ENCODE measurements at places on chromosomes 2 and 18.

- H3K27ac ChIP-seq: no peak overlapping the region
- peaks cover 8% of the 10 kb centered on the region for H3K4me1 ChIP-seq
- DNase-seq: no peak
- H3K36me3 ChIP-seq: no peaks in the 10 kb centered on the region
- H3K27me3 ChIP-seq: no peaks in the 10 kb centered on the region
- no peak overlapping the region for H3K4me3 ChIP-seq
These were observed 204.2 kb downstream of the TPGS2 start for GRCh38 chr18:36624451-36625167.

DNA sequence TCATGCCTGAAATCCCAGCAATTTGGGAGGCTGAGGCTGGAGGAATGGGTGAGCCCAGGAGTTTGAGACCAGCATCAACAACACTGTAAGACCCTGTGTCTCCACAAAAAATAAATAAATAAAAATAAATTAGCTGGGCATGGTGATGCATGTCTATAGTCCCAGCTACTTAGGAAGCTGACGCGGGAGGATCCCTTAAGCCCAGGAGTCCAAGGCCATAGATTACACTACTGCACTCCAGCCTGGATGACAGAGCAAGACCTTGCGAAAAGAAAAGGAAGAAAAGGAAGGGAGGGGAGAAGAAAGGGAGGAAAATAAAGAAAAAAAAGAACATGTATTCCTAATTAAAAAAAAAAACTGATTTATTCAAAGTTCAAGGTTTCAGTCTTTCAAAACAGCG is 78.2 kb downstream of the TRIP12 start:
- H3K27ac ChIP-seq: no peak overlapping the region
- no peaks in the 10 kb centered on the region for H3K27me3 ChIP-seq
- peaks cover 15% of the 10 kb centered on the region for H3K36me3 ChIP-seq
- no peak for DNase-seq

DNA sequence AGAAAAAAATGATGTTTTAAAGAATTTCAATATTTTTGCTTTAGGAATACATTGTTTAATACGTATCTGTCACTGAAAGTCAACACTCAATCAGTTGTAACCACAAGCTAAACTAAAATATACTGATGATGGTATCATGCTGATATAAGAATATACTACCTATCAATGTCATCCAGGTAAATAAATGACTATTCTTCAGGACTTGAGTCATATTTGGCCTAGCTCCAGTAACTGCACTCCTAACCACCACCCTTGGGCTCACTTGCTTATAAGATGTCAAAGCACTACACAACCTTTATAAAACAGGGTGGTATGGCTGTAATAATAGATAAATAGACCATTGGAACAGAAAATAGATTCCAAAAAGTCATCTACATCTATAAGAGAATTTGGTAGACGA is 48.8 kb downstream of the RND3 start:
- no peaks in the 10 kb centered on the region for H3K36me3 ChIP-seq
- DNase-seq: no peak
- no peaks in the 10 kb centered on the region for H3K27me3 ChIP-seq
- H3K4me1 ChIP-seq: no peaks in the 10 kb centered on the region
- H3K4me3 ChIP-seq: no peak overlapping the region

DNA sequence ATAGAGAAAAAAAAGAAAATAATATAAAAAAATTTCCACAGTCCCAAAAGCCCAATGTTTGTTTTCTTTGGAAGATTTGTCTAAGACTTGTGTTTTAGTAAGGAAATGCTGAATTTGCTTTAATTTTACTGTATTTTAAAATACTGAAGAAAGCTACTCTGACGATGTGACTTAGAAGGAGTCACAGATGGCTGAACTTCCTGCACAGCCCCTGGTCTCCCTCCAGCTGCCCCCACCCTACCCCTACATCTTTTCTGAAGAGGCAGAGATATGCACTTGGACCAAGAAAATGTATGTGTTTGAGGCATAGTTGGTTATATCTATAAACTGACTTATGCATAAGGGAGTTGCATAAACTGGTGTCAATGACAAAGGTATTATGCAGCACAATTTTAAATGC is 172.3 kb downstream of the CDH2 start:
- peak overlapping the region; percentile 18 for H3K27ac ChIP-seq
- H3K27me3 ChIP-seq: no peaks in the 10 kb centered on the region
- peak; percentile 95 for DNase-seq
- H3K4me1 ChIP-seq: no peaks in the 10 kb centered on the region

- H3K4me3 ChIP-seq: no peak overlapping the region
- H3K4me1 ChIP-seq: no peaks in the 10 kb centered on the region
- DNase-seq: no peak
These were observed 530.7 kb downstream of the CBLN2 start for GRCh38 chr18:72013427-72013850.

- no peak for DNase-seq
- H3K27me3 ChIP-seq: no peaks in the 10 kb centered on the region
- no peak overlapping the region for H3K4me3 ChIP-seq
- H3K36me3 ChIP-seq: peaks cover 13% of the 10 kb centered on the region
- no peak overlapping the region for H3K27ac ChIP-seq
These were observed 21.5 kb upstream of the ZSCAN30 start for GRCh38 chr18:35311496-35311895.

DNA sequence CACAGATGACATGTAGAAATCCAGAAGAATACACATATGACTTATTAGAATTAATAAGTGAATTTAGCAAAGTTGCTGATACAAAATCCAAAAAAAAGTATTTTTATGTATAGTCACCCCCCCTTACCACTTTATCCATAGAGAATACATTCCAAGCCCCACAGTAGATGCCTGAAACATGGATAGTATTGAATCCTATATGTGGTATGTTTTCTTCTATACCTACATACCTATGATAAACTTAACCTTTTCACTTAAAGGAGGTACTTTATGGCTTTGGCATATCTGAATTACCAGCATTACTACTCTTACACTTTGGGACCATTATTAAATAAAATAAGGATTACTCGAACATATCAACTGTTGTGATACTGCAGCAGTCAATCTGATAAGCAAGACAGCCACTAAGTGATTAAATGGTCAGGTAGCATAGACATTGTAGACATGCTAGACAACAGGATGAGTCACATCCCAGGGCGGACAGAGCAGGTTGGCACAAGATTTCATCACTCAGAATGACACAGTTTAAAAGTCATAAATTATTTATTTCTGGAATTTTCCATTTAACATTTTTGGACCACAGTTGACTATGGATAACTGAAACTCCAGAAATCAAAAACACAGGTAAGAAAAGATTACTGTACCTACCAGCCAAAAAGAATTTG is 208.2 kb upstream of the CHAC2 start:
- H3K27ac ChIP-seq: no peak overlapping the region
- H3K4me3 ChIP-seq: no peak overlapping the region
- H3K36me3 ChIP-seq: no peaks in the 10 kb centered on the region
- H3K4me1 ChIP-seq: no peaks in the 10 kb centered on the region
- no peaks in the 10 kb centered on the region for H3K27me3 ChIP-seq
- no peak for DNase-seq

DNA sequence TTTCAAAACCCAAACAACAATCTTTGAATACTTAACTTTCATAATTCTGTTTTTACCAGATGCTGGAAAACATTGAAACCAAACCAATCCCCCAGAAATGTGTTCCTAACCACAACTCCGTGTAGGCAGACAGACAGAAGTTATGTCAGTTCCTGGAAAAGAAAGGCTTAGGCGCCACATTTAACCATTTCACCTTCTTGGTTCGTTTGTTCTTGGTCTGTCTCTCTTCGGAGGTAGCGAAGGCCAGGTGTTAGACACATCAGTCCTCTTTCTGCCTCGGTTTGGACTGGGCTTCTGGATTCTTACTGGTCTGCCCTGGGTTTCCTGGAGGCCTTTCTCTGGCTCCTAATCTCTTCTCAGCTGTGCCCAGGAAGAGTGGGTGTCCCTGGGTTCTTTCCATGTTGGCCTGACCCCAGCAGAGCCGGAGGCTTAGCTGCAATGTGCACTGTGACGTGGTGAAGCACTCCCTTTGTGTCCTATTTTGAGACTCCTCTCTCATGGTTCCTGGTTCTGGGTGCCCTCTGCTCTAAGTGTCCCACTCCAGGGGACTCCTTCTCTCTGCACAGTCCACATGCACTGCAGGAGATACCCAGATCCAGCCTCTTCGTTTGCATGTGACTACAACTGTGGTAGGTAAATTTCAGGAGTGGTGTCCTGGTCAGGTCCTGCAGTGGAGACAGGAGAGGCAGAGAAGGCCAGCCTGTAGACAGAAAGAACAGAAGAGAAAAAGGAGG is 23.1 kb upstream of the RAB31 start:
- no peak overlapping the region for H3K4me3 ChIP-seq
- H3K27me3 ChIP-seq: no peaks in the 10 kb centered on the region
- H3K4me1 ChIP-seq: peaks cover 5% of the 10 kb centered on the region
- no peaks in the 10 kb centered on the region for H3K36me3 ChIP-seq
- no peak overlapping the region for H3K27ac ChIP-seq

DNA sequence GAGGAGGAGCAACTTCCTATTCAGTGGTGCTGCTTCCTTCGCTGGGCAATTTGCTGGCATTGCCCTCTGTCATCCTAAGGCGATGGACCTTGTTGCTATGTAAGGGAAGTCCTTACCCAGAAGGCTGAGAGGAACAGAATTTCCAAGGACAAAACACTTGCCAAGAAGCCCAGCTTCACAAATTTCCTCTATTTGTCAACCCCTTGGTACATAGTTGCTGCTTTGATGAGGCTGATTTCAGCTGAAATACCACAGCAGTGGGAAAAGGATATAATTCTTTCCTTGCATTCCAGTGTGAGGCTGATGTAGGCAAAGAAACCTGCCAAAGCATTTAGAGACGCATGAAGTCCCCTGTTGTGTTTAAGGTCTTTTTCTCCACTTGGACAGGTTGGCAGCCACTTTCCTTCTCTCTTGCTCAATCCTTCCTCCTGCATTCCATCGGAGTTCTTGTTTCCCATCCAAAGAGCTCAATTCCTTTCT is 16.4 kb upstream of the ST3GAL5 start:
- no peaks in the 10 kb centered on the region for H3K27me3 ChIP-seq
- DNase-seq: no peak
- no peak overlapping the region for H3K27ac ChIP-seq
- H3K4me3 ChIP-seq: no peak overlapping the region
- H3K36me3 ChIP-seq: peaks cover 2% of the 10 kb centered on the region

DNA sequence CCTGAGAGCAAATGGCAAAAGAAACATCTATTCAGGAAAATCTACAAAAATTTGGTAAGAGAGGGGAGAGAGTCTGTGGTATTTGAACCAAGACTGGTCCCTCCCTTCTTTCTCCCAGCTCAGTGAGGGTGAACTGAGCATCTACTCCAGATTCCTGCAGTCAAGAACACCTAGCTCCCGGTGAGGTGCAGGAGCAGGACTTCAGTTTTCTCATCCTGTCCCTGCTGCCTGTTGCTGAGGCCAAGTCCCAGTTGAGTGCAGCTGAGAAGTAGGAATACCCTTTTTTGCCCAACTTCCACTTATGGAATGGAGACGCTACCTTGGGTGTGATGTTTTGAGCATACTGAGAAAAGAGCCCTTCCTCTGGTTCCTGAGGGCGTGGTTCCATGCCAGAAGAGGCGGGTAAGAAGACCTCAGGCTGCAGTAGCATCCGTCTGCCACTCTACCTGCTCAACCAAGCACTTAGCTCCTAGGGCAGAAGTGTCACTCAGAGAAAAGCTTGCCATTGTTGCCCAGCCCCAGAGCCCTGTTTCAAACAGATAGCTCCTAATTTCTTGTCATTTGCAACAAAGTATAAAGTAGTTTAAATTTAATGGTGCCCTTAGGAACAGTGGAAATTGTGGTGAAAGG is 112.9 kb downstream of the SOS1 start:
- H3K27ac ChIP-seq: no peak overlapping the region
- H3K27me3 ChIP-seq: no peaks in the 10 kb centered on the region
- peaks cover 35% of the 10 kb centered on the region for H3K36me3 ChIP-seq

- H3K27me3 ChIP-seq: no peaks in the 10 kb centered on the region
- H3K27ac ChIP-seq: no peak overlapping the region
- DNase-seq: no peak
- H3K4me3 ChIP-seq: no peak overlapping the region
- H3K36me3 ChIP-seq: no peaks in the 10 kb centered on the region
- no peaks in the 10 kb centered on the region for H3K4me1 ChIP-seq
These were observed 322.3 kb downstream of the MYCN start for GRCh38 chr2:16262526-16263178.

DNA sequence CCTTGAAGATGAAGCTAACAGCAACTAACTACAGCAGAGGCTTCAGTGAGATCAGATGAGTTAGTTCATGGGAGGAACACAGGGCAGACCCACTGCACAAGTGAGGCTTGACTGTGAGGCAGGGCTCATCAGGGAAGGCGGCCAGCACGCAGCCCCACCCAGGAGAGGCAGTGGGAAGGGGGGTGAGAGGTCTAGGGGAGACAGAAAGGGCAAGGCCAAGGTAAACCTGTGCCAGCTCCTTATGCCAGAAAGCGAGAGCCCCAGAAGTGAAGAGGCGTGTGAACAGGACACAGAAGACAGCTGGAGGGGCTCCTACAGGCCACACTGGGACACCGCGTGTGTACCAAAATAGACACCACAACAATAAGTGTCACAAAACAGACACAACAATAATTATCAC is 48.6 kb downstream of the ANO7 start:
- H3K36me3 ChIP-seq: peaks cover 79% of the 10 kb centered on the region
- H3K27ac ChIP-seq: no peak overlapping the region
- no peak overlapping the region for H3K4me3 ChIP-seq
- no peaks in the 10 kb centered on the region for H3K4me1 ChIP-seq
- DNase-seq: no peak

DNA sequence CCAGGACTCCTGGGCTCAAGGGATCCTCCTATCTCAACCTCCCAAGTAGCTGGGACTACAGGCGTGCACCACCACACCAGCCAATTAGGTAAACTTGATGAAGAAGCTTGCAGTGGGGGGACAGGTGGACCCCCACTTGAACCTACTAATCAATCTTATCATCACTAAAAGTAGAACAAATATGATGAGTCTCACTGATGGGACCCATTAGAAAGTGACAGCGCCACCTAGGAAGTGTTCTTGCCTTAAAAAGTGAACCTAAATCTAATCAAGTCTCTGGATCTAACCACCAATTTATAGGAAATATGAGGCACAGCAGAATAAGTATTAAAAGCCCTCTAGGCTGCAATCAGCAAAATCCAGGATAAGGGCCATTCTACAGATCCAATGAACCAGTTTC is 79.2 kb downstream of the BIN1 start:
- no peak overlapping the region for H3K27ac ChIP-seq
- no peaks in the 10 kb centered on the region for H3K4me1 ChIP-seq
- no peaks in the 10 kb centered on the region for H3K36me3 ChIP-seq

- H3K27ac ChIP-seq: no peak overlapping the region
- DNase-seq: no peak
- no peak overlapping the region for H3K4me3 ChIP-seq
- peaks cover 24% of the 10 kb centered on the region for H3K4me1 ChIP-seq
- no peaks in the 10 kb centered on the region for H3K27me3 ChIP-seq
- H3K36me3 ChIP-seq: peaks cover 6% of the 10 kb centered on the region
These were observed 40.6 kb downstream of the ITGB1BP1 start for GRCh38 chr2:9382604-9383235.

GRCh38 chr18:24488824-24489493 is 28.5 kb downstream of the HRH4 start:
- H3K4me3 ChIP-seq: no peak overlapping the region
- H3K27me3 ChIP-seq: no peaks in the 10 kb centered on the region
- H3K36me3 ChIP-seq: no peaks in the 10 kb centered on the region
- no peak overlapping the region for H3K27ac ChIP-seq

GRCh38 chr2:55051026-55051866 is 995 bp upstream of the RTN4 start:
- peaks cover 32% of the 10 kb centered on the region for H3K4me1 ChIP-seq
- H3K27ac ChIP-seq: peak overlapping the region; percentile 89
